ENCODE measurements at places on chromosomes 4 and X.

GRCh38 chr4:186205156-186205555 lies 13.8 kb downstream of the CYP4V2 start:
- no peak for DNase-seq

DNA sequence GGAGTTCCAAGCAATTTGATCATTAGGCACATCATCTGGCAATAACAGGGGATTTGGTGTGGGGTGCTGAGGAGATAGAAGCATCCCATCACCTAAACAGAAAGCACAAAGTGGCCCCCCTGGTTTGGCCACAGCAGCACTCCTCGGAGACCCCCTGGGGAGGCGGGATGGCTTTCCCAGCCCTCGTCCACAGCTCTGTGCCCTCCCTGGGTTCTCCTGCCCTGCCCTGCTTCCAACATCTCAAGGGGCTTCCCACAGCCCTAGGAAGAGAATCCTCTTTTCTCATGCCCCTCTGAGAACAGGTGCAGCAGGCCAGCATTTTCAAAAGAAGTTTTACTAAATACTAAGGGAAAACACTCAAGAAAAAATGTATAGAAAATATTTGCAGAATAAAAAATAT lies 12.8 kb downstream of the ATP5ME start:
- no peak for DNase-seq

DNA sequence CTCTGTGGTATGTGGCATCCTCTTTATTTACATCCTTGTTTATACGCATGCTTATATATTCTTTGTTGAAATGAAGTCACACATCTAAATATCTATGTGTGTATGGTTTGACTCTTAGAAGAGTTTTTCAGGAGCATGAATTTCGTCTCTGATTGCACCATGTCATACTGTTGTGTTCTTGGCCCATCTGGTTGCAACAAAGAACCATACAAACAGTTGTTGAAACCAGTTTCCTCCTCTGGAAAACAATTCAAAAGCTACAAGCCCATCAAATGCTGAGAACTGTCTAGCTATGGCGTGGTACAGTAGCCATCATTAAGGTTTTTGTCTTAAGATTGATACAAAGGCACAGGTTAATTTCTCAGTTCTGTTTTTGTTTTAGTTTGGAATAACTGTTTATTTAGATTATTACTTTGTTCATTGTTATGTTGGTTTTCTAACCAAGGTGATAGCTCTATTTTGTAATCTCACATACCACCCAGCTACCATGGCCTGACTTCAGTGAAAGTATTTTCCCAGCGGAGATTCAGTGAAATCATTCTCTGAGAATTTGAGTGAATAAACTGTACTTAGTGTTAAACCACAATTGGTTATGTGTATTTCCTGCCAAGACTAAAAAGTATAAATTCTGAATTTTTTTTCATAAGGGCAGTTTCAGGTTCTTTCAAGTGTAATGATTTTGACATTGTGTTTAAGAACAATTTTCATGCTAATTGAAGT lies 91.0 kb downstream of the ARHGAP24 start:
- DNase-seq = peak; percentile 18

- no peak for DNase-seq
Measured at GRCh38 chr4:25792876-25793275, 69.9 kb downstream of the SEL1L3 start.

GRCh38 chr4:89658701-89659024 lies 178.3 kb downstream of the SNCA start:
- no peak for DNase-seq

DNA sequence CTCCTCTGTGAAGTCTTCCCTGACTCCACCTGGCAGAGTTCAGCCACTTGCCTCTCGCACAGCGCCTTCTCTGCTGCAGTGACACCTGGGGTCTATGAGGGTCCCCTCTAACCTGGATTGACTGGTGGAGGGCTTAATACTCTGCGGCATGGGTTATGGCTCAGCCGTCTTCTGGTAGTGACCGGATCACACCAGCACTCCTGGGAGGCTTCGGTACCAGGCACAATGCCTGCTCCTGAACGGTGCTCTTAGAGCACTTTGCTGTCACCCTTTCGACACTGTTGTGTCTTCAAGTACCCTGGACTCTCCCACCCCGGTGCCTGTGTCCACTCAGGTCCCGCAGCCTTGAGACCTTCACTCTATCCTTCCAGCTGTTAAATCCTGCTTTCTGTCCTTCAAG lies 50.0 kb downstream of the C4orf50 start:
- DNase-seq = no peak

DNA sequence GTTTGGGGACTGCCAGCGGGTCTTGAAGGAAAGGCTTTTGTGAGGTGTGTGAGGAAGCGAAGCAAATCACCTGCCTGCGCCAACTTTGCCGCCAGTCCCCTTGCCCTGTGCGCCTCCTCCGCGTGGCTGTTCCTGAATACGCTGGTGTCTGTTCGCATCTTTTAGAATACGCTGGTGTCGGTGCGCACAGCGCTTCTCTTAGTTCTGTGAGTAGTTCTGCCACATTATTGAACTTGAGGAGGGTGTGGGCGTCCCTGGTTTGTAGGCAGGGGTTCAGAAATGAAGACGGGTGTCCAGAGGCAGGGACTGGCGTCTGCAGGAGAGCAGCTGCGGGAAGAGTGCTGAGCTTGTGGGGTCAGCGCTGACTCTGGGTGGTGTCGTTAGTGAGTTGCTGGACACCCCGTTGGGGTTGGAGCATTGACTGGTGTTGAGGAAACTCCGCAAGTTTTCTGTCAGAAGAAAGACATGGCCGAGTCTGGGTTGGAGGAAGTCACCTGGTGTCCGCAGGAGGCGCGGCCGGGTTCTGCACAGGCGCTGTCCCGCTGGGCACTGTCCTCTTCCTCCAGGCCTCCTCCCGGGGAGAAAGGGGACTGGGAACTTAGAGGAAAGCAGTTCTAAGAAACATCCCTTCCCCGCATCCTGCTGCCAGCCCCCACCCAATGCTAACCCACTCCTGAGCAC lies 930 bp downstream of the ZNF718 start:
- DNase-seq = peak; percentile 3

GRCh38 chr4:38184404-38184803 lies 224.2 kb downstream of the PTTG2 start:
- no peak for DNase-seq
